Left renal pelvis (tissue), 4 donors: ENCODE measurements at places on chromosomes 6 and 20. TPM values are rescaled to one million over a fixed set of nuclear protein-coding genes. Genes with fewer than 3 reads are reported as not detected.

DNA sequence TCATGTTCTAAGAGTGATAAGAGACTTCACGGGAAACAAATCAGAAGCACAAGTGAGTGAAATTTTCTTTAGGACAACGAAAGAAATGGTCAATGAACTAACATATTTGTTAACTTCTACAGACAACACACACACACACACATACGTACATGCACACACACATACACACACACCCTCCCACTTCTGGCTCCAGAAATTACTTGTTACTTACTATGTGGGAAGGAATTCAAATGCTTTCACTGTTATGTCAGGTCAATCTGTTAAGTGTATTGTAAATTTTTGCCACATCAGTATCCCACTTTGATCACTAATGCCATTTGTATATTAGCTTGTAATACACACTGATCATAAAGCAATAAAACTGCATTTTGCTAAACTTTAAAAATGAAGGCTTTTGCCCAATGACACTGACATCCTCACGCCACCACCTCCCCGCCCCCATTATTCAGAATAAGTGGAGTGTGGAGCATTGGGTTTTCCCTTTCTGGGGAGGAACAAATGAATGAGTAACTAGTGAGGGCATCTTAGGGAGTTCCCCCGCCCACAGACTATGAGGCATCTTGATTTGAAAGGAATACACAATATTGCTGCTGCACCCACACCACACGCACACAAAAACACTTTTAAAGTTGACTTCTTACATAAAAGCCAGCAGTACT lies 76.2 kb downstream of the ATXN1 start:
- no peak for DNase-seq

- no peak for DNase-seq
These were observed 14.0 kb downstream of the GATA5 start for GRCh38 chr20:62461834-62462233.

DNA sequence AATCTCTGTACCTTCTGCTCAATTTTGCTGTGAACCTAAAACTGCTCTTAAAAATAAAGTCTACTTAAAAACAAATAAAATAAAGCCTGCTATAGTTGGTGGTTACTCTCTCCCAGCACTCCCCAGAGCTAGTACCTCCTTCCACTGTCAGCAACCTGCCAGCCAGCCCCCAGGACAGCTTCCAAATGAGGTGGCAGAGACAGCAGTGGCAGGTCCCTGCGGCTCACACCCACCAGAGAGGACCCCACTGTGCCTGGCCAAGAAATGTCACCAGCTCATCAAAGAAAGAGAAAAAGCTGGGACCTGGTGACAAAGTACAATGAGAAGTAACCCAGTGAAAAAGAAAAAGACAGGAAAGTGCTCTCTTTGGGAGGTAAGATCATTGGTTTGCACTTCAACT lies 15.2 kb downstream of the APMAP start:
- DNase-seq = no peak

DNA sequence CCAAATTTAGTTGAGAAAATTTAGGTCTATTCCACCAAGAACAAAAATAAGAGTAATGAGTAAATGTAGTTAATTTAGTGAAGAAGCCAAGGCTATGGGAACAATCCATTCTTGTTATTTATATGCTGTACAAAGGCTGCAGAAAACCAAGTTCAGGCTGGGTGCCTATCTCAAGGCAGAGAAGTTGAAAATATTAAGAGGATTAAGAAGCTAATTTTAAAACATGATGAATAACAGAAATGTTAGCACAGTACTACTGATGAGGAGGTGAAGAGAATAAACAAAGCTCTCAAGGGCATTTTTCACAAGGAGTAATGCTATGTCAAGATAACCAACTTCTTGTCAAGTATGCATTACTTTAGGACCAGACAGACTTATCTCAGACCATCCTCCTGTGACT lies 68.6 kb downstream of the RCAN2 start:
- no peak for DNase-seq

DNA sequence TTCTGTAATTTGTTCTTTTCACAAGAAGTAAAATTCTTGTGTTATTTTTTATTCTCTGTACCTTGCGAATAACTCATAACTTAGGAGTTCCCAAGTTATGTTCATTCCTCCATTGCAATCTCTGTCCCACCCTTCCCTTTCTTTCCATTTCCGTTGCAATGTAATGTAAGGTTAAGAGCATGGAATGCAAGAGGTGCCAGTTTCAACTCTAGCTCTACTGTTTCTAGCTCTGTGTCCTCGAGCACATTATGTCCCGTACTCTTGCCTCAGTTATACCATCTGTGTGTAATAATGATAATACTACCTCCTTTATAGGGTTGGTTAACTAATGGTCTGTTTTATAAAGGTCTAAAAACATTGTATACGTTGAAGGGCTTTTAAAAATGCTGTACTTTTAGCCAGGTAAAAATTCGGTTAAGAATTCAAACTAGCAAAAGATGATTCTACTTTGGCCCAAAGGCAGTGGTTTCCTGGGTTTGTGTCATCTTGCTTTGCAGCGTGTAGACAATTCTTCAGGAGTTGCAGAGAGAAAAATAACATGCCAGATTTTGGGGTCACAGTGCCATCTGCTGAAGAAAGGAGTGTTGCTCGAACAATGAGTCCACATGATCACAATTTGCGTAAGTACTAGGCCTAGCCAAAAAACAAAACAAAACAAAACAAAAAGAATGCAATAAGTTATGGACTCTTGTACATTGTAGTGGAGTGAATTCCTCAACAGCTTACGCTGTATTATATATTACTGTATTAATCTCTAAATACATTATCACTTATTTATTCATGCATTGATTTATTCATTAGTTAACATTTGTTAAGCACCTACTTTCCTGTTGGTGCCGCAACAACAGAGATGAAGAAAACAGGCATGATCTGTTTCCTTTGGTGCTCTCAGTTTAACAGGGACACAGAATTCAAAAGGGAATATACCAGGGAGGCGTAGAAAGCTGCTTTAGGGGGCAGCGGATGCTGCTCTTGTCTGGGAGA lies 10.0 kb upstream of the PFDN4 start:
- no peak for DNase-seq

GRCh38 chr6:53765270-53765669 lies 29.5 kb upstream of the LRRC1 start:
- DNase-seq = no peak

- no peak for DNase-seq
These were observed 166.9 kb downstream of the SLC16A10 start for GRCh38 chr6:111254004-111254778.

DNA sequence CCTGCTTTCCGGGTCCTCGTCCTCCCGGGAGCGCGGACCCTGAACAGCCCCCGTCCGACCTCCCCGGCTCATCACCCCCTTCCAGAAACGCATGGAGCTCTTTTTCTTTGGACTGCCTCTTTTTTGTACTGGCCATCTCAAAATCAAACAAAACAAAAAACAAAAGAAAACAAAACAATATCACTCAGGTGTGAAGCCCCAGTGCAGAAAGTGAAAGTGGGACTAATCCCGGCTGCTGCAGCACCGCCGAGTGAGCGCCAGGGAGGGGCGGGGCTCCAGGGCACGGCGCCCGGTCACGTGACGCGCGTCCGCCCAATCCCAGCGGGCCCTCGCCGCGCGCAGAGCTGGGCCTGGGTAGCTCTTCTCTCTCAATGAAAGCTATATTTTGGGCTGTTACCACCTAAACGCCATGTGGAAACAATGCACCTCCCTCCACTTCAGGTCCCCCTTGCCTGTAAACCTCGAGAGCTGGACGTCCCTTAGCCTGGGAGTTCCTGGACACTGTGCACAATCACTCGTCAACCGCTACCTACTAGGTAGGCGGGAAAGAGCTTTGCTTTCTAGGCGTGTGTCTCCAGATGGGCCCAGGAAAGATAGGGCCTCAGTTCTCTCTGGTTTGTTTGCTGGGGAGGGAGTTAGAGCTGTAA lies 93.7 kb upstream of the PRDM1 start:
- peak; percentile 61 for DNase-seq

- DNase-seq = no peak
These were observed 32.1 kb upstream of the PNRC1 start for GRCh38 chr6:89048288-89048923.

MOG gene
- polyA plus RNA-seq = not detected

GSTA3 gene
- polyA plus RNA-seq = 0.70 TPM

C6orf132 gene
- polyA plus RNA-seq = 7.0 TPM

PXDC1 gene
- 18.1 TPM for polyA plus RNA-seq

ADGRG6 gene
- polyA plus RNA-seq = 29.8 TPM

ME1 gene
- polyA plus RNA-seq = 2.3 TPM

NRN1 gene
- 11.3 TPM for polyA plus RNA-seq

ZNF165 gene
- polyA plus RNA-seq = 4.2 TPM

RHAG gene
- 1.0 TPM for polyA plus RNA-seq

CRISP2 gene
- polyA plus RNA-seq = not detected

GRIK2 gene
- 1.3 TPM for polyA plus RNA-seq

CALHM5 gene
- polyA plus RNA-seq = 4.3 TPM

DOK5 gene
- 10.0 TPM for polyA plus RNA-seq

SIRPD gene
- polyA plus RNA-seq = not detected
